Neural crest cell (in vitro differentiated cells): ENCODE measurements at places on chromosomes 7 and 10.

GRCh38 chr10:131155876-131156230 is 155.7 kb downstream of the TCERG1L start:
- H3K27me3 ChIP-seq: peaks cover 13% of the 10 kb centered on the region
- peaks cover 5% of the 10 kb centered on the region for H3K36me3 ChIP-seq
- H3K27ac ChIP-seq: no peak overlapping the region
- H3K4me1 ChIP-seq: peaks cover 9% of the 10 kb centered on the region

DNA sequence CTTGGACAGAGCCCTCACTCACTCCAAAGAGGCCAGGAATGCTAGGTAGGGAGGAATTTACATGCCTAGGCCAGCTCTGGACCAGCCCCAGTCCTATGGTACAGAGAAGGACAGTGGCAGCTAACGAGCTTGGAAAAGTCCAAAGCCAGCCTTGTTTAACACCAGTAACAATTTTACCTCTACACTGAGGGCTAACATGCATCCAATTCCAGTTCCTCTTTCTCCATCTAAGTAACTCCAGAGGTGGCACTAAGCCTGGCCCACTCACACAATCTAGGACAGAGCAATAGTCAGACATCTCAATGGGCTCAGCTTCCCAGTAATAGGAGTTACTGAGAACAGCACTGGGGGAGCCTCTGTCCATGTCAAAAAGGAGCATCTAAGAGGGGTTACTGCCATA is 5.7 kb upstream of the LCOR start:
- H3K4me1 ChIP-seq: peaks cover 5% of the 10 kb centered on the region
- no peaks in the 10 kb centered on the region for H3K27me3 ChIP-seq
- H3K27ac ChIP-seq: no peak overlapping the region
- H3K4me3 ChIP-seq: no peak overlapping the region
- DNase-seq: no peak

- peaks cover 31% of the 10 kb centered on the region for H3K4me1 ChIP-seq
- no peaks in the 10 kb centered on the region for H3K27me3 ChIP-seq
- no peak overlapping the region for H3K4me3 ChIP-seq
- no peak for DNase-seq
Measured at GRCh38 chr7:55517191-55517633, 55.1 kb downstream of the VOPP1 start.

DNA sequence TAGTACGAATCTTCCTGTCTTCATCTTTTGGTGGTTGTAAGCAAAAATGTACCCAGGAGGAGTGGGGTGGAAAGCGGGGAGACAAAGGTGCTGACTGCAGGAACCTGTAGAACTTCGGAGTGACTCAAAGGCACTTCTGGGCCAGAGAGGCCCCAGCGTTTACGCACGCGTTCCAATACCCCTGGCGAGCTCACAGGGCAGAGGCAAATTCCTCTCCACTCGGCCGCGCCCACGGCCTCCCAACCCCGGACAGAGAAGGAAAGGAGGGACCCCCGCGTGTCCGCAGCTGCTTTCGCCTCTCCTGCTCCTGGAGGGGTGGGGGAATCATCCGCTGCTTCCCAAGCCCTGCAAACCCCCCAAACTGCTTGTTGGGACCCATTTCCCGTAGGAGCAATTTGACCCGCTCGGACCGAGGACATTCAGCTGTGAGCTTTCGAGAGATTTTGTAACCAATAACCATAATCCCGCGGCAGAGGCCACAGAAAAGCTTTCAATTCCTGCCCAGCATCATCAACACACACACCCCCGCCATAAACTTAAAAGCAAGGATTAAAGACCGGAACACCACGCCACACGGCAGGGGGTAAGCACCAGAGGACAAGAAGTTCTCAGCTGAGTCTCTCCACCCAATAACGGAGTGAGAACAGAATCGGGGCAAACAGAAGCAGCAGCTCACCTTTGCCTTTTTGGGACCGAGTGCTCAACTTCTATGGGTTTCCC is 2.3 kb downstream of the IGF2BP3 start:
- peaks cover 9% of the 10 kb centered on the region for H3K36me3 ChIP-seq
- H3K4me3 ChIP-seq: peak overlapping the region; percentile 99
- DNase-seq: peak; percentile 13
- H3K27me3 ChIP-seq: peaks cover 7% of the 10 kb centered on the region

- no peak for DNase-seq
- no peak overlapping the region for H3K4me3 ChIP-seq
- no peaks in the 10 kb centered on the region for H3K36me3 ChIP-seq
- peaks cover 6% of the 10 kb centered on the region for H3K4me1 ChIP-seq
- no peaks in the 10 kb centered on the region for H3K27me3 ChIP-seq
- H3K27ac ChIP-seq: no peak overlapping the region
Measured at GRCh38 chr7:35714862-35715261, 19.9 kb upstream of the HERPUD2 start.

DNA sequence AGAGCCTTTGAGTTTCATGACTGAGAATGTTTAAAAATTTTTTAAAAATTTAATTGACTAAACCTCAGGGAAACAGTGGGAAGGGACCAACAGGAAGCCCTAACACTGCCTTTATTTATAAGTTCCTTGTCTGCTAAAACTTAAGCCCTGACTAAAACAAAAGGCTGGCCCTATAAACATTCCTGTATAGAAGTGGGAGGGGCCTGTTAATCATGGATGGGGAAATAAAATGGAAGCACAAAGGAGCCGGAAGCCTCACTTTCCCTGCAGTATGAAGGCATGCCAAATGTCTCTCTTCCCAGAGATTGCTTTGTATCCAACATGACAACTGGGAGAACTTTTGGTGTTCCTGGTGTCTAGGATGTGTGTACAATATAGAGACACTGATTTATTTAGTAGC is 66.0 kb downstream of the VPS50 start:
- no peak overlapping the region for H3K4me3 ChIP-seq
- no peaks in the 10 kb centered on the region for H3K36me3 ChIP-seq
- H3K27ac ChIP-seq: no peak overlapping the region
- DNase-seq: no peak

DNA sequence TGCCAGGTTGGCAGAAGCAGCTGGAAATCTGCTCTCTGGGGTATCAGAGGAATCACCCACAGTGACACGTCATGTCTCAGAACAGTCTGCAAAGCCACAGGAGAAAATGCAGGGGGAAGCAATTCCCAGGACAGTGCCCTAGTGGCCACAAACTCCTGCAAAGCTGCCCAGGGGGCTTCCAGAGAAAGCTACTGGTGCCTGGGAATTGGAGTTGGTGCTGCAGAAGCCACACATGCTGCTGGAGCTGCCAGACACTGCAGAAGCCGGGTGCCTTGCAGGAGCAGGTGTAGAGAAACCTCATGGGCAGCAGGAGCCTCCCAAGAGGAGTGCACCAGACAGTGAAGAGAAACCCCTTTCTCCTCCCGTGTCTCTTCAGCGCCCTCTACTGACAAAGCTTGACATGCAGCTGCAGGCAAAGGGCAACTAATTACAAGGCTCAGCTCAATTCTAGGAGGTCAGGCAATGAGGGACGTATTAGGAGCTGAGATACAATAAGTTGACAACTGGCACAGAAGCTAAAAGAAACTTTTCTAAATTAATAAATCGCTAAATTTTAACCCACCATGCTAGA is 30.2 kb upstream of the NUB1 start:
- H3K27me3 ChIP-seq: no peaks in the 10 kb centered on the region
- no peak overlapping the region for H3K4me3 ChIP-seq
- H3K27ac ChIP-seq: no peak overlapping the region
- H3K36me3 ChIP-seq: no peaks in the 10 kb centered on the region
- peaks cover 5% of the 10 kb centered on the region for H3K4me1 ChIP-seq
- DNase-seq: no peak

GRCh38 chr10:71228875-71229675 is 16.7 kb downstream of the UNC5B start:
- DNase-seq: no peak
- H3K36me3 ChIP-seq: no peaks in the 10 kb centered on the region
- no peak overlapping the region for H3K4me3 ChIP-seq
- H3K27me3 ChIP-seq: no peaks in the 10 kb centered on the region
- peaks cover 4% of the 10 kb centered on the region for H3K4me1 ChIP-seq

GRCh38 chr10:25334445-25334844 is 159.6 kb downstream of the GPR158 start:
- H3K4me1 ChIP-seq: no peaks in the 10 kb centered on the region
- H3K27ac ChIP-seq: no peak overlapping the region
- no peak for DNase-seq
- H3K27me3 ChIP-seq: peaks cover 7% of the 10 kb centered on the region
- H3K36me3 ChIP-seq: no peaks in the 10 kb centered on the region

DNA sequence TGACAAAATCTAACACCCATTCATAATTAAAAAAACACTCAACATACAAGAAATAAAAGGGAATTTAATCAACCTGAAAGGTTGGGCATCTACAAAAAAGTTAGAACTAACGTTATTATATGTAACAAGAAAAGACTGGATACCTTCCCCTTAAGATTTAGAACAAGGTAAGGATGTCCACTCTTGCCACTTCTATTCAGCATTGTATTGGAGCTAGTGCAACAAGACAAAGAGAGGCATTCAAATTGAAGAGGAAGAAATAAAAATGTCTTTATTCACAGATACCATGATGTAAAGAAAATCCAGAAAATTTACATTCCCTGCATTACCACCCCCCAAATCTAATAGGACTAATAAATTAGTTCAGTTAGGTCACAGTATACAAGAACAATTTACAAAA is 18.3 kb downstream of the FAM149B1 start:
- no peaks in the 10 kb centered on the region for H3K27me3 ChIP-seq
- no peaks in the 10 kb centered on the region for H3K4me1 ChIP-seq
- H3K36me3 ChIP-seq: peaks cover 5% of the 10 kb centered on the region
- peak overlapping the region; percentile 5 for H3K27ac ChIP-seq

GRCh38 chr7:105589356-105590077 is 8.2 kb upstream of the EFCAB10 start:
- no peaks in the 10 kb centered on the region for H3K27me3 ChIP-seq
- DNase-seq: peak; percentile 40
- H3K4me1 ChIP-seq: peaks cover 6% of the 10 kb centered on the region
- no peak overlapping the region for H3K4me3 ChIP-seq
- H3K36me3 ChIP-seq: no peaks in the 10 kb centered on the region

GRCh38 chr10:44391981-44392380 is 7.1 kb upstream of the CXCL12 start:
- H3K36me3 ChIP-seq: no peaks in the 10 kb centered on the region
- DNase-seq: no peak
- peaks cover 22% of the 10 kb centered on the region for H3K27me3 ChIP-seq
- H3K4me3 ChIP-seq: no peak overlapping the region
- no peak overlapping the region for H3K27ac ChIP-seq

GRCh38 chr7:130872756-130873448 is 138.9 kb upstream of the KLF14 start:
- H3K4me3 ChIP-seq: no peak overlapping the region
- no peak for DNase-seq
- H3K36me3 ChIP-seq: no peaks in the 10 kb centered on the region
- peaks cover 10% of the 10 kb centered on the region for H3K4me1 ChIP-seq
- H3K27ac ChIP-seq: no peak overlapping the region

DNA sequence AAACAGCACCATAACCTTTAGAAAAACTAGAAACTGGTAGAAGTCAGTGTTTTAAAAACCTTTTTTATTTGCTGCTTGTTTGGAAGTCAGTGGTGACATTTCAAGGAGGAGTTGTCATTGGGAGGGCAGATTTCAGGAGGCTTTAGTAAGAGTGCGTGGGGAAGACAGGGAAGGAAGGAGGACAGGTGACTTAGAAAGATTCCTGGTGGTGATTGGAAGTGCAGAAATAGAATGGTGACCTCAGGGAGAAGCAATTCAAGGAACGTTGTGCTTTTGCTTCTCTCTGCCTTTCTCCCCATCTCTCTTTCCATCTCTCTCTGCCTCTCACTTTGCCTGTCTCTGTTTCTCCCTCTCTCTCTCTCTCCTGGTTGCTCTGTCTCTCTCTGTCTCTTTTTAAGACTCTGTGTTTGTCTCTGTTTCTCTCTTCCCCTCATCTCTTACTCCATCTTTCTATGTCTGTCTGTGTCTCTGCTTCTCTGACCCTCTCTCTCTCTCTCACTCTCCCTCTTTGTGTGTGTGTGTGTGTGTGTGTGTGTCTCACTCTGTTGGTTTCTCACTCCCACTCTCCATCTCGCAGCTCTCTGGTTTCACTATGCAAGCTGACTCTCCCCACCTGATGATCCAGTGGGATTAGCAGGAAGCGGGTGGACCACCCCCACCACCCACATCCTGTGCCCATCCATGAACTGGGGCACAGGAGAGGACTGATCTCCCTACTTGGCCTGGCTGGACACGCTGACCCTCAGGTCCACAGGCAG is 10.9 kb upstream of the PFKP start:
- DNase-seq: no peak
- no peaks in the 10 kb centered on the region for H3K36me3 ChIP-seq
- H3K27ac ChIP-seq: no peak overlapping the region
- H3K27me3 ChIP-seq: peaks cover 7% of the 10 kb centered on the region
- H3K4me1 ChIP-seq: peaks cover 8% of the 10 kb centered on the region

DNA sequence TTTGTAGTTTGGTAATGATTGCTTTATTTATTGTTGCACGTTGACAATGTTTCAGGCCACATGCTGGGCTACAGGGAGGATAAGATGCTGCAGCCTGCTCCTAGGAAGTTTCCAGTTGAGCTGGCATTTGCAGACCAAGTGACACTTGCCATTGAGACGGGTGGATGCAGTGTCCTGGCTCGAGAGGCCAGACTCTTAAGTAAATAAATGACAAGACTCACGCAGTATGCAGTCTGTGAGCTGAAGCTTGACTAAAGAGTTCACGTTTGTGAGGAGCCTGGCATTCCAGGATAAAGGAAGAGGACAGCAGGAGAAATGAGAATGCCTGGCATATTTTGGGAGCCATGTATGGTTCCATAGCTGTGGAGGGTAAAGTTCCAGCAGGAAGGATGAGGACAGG is 105.8 kb downstream of the BAMBI start:
- peaks cover 18% of the 10 kb centered on the region for H3K4me1 ChIP-seq
- no peak for DNase-seq
- H3K27ac ChIP-seq: no peak overlapping the region
- H3K4me3 ChIP-seq: no peak overlapping the region
- H3K36me3 ChIP-seq: no peaks in the 10 kb centered on the region

DNA sequence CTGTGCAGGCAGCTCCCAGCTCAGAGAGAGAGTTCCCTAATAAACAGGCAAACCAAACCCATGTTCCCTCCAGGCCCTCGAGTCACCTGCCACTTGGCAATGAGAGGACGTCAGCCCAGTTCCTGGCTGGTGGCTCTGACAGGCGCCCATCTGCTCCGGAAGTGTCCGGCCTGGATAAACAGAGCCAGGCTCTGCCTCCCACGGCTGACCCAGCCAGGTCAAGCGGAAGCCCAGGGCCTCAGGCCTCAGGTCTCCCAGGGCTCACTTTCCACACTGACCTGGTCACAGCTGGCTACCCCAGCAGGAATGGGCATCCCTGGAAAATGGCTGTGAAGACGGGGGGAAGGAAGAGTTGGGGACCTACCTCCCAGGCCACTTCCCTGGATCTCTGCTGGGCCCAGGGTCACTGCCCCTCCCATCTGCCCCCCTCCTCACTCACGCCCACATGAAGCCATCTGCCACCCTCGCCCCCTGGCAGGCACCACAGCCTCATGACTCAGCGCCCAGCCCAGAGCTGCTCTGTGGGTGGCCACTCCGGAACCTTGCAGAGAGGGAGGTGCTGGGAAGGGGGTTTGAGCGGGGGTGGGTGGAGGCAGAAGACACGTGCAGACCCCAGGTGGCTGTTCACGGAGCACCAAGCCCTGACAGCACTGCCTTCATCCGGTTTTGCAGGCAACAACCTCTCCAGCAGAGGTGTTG is 37.4 kb upstream of the DUSP5 start:
- peaks cover 61% of the 10 kb centered on the region for H3K4me1 ChIP-seq
- peak overlapping the region; percentile 36 for H3K27ac ChIP-seq
- H3K27me3 ChIP-seq: no peaks in the 10 kb centered on the region
- H3K36me3 ChIP-seq: no peaks in the 10 kb centered on the region
- no peak for DNase-seq
- no peak overlapping the region for H3K4me3 ChIP-seq
